AG10803 (cell line): ENCODE measurements at places on chromosomes 5 and 9.

DNA sequence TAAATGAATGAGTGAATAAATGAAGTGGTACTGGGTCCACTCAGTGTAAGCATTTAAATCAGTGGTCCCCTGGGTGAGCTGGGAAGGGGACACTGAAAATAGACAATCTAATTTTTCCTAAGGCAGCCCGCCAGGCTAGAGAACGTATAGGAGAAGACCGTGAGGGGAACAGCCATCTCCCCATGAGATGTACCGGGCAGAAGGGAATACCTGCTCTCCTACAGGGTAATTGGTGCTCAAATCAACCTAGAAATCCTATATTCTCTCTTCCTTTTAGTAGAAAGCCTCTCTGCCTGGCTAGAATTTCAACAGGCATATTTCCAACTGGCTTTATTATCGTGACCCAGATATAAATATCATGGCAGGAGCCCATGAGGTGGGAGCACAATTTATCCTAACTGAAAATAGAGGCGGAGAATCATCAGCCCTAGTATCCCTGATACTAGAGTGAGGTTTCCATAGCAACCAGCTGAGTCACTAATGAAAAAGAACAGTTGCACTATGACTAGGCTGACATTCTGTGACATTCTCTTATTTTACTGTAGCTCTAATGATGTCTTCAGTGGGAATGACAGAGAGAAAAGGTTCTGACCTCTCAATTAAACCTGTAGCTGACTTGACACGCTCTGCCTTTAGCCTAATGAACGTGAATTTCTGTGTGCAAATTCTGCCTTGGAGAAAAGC is 96.5 kb upstream of the CAST start:
- DNase-seq: peak; percentile 67

DNA sequence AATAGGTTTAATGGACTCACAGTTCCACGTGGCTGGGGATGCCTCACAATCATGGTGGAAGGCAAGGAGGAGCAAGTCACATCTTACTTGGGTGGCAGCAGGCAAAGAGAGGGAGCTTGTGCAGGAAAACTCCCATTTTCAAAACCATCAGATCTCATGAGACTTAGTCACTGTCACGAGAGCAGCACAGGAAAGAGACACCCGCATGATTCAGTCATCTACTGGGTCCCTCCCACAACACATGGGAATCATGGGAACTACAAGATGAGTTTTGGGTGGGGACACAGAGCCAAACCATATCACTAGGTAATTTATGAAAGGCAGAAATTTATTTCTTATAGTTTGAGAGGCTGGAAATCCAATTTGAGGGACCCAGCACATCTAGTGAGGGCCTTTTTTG is 40.0 kb downstream of the MTREX start:
- no peak for DNase-seq

- no peak for DNase-seq
Observed at GRCh38 chr5:117177302-117177701, 602.7 kb upstream of the SEMA6A start.

DNA sequence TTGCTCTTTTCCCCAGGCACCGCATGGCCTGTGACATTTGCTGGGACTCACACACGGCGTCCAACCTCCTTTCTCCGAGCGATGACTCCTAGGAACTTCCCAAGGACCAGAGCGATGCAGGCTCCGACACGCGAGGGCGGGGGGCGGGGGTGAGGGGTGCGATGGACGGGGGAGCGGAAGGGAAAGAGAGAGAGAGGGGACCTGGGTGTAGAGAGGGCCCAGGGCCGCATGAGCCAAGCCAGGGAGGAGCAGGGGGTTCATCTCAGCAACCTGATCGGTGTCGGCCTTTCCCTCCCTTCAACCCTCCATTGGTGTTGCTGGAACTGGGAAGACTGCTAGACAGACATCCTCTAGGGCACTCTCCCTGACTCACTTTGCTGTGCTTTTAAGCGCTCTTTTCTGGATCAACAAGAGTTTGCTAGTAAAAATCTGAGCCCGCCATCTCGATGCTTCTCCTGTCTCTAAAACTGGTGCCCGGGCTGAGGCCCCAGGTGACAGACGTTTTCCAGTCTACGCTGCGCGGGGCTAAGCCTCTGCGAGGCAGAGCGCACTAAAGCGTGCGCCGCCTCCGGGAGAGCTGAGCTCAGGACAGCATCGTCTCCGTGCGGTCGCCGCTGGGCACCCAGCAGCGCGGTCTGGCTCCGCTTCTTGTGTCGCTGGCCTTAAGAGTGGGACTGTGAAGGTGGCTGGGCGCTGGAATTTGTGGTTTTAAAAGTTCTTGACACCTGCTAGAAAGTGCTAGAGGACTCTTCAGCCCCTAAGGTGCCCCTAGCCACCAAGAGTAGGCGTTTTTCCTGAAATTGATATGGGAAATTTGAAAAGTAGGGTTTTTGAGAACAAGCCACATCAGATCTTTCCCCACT is 1.0 kb upstream of the TSLP start:
- DNase-seq: no peak

GRCh38 chr5:72647806-72648205 is 140.6 kb upstream of the ZNF366 start:
- no peak for DNase-seq

DNA sequence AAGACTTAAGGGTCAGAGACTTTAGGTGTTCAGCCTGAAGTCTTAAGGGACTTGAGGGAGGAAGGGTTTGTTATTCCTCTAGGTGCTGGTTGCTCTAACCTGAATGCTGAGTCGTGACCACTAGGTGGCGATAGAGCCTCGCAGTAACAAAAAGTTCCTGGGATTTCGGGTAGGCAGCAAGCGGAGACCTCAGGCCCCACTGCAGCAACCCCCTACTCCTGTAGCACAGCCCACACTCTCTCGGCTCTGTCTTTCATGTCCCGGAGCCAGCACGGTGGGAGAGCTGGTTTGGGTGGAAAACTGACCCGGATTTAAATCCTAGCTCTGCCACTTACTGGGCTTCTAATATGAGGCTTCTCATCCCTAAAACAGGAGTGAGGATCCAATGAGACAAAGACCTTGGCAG is 100.3 kb upstream of the PANK3 start:
- DNase-seq: peak; percentile 66

GRCh38 chr5:124080256-124080655 is 568.3 kb downstream of the CSNK1G3 start:
- no peak for DNase-seq

DNA sequence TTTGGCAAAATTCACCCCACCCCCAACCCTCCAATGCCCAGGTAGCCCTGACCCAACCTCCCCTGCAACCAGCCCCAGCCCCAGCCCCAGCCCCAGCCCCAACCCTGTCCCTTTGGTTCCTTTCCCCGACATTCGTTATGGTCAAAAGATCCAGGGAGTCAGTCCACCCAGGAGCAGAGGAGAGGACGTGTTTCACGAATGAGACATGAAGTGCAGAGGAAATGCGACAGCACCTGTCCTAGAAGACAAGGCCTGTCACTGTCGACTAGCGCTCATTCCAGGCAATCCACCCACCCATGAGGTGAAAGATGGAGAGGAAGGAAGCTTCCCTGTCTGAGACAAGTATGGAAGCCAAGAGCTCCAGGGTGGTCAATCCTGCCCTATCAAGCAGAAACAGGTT is 485.0 kb downstream of the SPATA31A7 start:
- no peak for DNase-seq

GRCh38 chr9:87387351-87388011 is 110.2 kb upstream of the DAPK1 start:
- peak; percentile 9 for DNase-seq

DNA sequence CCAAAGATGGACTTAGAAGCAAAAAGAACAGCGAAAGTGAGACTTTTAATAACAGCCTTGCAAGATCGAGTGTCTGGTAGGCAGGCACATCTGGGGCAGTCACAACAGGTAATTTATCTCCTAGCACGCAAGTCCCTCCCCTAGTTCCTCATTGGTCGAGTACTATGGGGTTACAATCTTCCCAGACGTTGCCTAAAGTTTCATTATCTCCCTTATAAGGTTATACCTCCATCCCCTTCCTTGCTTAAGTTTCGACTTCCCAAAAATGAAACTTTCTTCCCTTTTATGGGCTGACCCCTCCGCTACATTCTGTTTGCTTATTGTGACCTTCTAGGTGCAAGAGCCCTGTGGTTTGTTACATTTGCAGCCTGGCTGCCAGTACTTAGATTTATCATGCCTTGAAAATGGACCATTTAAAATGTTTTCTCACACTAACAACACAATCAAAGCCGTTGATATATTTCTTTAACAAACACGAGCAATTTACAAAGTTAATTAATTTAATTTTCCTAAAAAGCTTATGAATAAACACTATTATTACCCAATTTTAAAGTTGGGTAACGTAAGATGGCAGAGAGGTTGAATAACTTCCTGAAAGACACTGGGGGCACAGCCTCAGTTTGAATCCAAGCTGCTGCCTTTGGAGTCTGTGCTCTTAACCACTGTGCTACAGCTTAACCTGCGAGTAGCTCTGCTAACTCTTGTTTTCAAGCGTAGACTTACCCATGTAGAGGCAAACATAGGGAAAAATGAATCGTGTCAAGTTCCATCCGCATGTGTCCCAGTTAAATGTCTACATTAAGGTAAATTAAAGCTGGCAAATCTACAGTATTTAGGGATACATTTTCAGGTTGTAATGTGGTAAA is 91.7 kb downstream of the EDIL3 start:
- DNase-seq: no peak

GRCh38 chr9:104810421-104811339 is 46.8 kb downstream of the NIPSNAP3B start:
- DNase-seq: peak; percentile 53

GRCh38 chr5:42887097-42887496 is 75.4 kb upstream of the SELENOP start:
- DNase-seq: no peak

- DNase-seq: no peak
Observed at GRCh38 chr5:135072387-135073281, 38.6 kb upstream of the PITX1 start.

DNA sequence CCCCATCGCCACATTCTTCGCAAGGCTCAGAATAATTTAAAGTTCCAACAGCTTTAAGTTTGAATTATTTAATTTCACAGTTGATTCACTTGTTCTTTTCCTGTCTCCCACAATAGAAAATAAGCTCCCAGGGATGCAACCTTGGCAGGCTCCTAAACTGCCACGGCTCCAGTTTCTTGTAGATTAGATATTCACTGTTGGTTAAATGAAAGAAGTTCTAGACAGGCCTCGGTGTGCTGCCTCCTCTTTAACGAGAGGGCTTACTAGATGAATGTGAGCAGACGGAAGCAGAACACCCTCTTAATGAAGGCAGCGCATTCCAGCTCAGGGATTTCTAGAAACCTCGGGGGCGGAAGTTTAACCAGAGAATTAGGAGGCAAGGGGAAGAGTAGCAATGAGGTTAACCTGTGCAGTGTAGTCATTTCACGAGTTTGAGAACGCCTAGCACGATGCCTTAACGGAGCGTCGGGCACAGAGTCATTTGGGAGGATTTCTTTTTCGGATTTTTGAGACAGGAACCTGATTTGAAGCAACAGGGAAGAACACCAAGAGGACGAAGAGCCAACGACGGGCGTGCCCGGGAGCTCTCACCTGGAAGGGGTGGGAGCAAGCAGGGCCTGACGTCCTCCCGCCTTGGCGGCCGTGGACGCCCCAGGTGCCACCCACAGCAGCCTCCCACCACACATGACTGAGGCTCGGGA is 637 bp upstream of the SMC5 start:
- DNase-seq: peak; percentile 64

GRCh38 chr9:121369595-121370265 is at the start of gene STOM:
Gene STOM, minus strand, starts transcription at chr9:121370250. Its CDS starts 63 bp downstream, at chr9:121370187.
- peak; percentile 94 for DNase-seq

DNA sequence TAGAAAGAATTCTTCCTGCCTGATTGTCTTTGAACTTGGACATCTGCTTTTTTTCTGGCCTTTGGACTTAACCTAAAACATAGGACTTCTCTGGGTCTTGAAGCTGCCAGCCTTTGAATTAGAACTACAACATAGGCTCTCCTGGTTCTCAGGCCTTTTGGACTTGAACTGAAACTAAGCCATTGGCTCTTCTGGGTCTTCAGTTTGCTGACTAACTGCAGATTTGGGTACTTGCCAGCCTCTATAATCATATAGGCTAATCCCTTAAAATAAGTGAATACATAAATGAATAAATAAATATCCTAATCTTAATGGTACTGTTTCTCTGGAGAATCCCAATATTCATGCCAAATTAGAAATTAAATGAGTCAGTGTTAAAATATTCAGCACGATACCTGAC is 473.4 kb upstream of the PAPPA start:
- no peak for DNase-seq
